ENCODE measurements at places on chromosomes 1 and 21.
A peak's percentile ranks its signal among the peaks of the same experiment; 100 is the strongest.

- no peak for DNase-seq
Measured at GRCh38 chr21:46610018-46610701, 5.3 kb upstream of the S100B start.

DNA sequence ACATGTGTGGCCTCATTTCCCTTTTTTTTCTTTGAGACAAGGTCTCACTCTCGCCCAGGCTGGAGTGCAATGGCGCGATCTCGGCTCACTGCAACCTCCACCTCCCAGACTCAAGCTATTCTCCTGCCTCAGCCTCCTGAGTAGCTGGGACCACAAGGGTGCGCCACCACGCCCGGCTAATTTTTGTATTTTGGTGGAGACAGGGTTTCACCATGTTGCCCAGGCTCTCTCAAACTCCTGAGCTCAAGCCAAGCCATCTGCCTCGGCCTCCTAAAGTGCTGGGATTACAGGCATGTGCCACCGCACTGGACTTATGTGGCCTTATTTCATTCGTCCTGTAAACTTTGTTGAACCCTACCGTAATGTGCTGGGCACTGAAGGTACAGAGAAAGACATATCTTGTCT, 569 bp upstream of the WARS2 start:
- peak; percentile 57 for DNase-seq

DNA sequence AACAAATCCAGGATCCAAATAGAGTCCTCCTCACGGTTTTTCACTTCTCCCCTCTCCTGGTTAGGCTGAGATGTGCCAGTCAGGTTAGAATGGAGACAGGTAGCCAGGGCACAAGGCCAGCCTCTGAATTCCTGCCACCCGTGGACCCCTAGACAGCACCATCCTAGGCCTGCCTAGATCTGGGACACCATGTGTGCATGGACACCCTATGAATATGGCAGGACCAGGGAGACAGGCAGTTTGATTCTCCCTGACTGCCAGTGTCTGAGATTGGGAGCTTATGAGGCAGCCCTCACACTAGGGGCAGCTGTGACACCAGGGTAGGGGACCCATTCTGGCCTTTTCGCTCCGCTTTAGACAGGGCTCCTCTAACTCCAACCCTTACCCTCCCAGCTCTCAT, 7.5 kb downstream of the AVPR1B start:
- no peak for DNase-seq

DNA sequence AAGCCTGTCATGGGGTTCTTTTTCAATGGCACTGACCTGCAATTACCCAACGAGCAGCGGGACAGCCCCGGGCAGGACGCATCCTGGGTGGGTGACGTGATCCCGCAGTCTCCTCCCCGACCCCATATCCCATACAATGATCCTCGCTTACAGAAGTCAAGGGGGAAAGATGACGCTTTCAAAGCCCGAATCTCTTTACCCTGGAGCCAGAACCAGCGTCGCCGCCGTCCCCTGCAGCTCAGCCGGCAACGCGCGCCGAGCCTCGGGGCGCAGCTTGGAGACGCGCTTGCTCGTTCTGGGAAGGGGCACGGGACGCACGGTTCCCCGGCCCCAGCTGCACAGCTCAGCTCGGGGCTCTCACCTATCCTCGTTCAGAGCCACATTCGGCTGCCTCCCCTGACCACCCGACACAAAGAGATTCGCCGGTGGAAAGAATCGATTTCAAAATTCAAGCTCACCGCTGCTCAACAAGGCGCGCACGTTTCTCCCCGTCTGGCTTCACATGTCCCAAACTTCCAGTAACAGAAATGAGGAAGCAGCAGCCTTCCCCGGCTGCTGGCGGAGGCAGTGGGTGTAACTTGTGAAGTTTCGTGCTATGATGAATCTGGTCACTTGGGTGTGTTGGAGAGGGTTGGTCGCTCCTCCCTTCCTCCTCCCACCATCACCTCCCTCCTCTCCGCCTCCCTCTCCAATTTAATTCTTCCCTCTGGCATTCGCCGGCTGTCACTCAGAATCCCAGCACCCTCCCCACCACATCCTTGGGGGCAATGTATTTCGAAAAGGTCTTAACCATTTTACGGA, at the start of gene TIAM1:
TSS of gene TIAM1 (minus strand) at position 582 of the 801 bp plus-strand sequence. CDS start 77,289 bp downstream, outside the sequence.
- peak; percentile 53 for DNase-seq

GRCh38 chr1:26335774-26336476, 18.0 kb downstream of the CRYBG2 start:
- DNase-seq: no peak

GRCh38 chr1:213194383-213194782, 143.3 kb downstream of the RPS6KC1 start:
- DNase-seq: no peak

DNA sequence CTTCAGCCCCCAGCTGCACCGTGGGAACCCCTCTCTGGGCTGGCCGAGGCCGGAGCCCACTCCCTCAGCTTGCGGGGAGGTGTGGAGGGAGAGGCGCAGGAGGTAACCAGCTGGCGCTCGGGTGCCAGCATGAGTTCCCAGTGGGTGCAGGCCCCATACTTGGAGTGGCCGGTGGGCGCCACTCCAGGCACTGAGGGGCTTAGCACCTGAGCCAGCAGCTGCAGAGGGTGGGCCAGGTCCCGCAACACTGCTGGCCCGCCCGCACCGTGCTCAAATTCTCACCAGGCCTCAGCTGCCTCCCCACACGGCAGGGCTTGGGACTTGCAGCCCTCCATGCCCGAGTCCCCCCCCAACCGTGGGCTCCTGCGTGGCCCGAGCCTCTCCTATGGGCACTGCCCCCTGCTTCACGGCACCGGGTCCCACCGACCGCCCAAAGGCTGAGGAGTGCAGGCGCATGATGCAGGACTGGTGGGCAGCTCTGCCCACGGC, 47.2 kb downstream of the LRRC53 start:
- DNase-seq: no peak

DNA sequence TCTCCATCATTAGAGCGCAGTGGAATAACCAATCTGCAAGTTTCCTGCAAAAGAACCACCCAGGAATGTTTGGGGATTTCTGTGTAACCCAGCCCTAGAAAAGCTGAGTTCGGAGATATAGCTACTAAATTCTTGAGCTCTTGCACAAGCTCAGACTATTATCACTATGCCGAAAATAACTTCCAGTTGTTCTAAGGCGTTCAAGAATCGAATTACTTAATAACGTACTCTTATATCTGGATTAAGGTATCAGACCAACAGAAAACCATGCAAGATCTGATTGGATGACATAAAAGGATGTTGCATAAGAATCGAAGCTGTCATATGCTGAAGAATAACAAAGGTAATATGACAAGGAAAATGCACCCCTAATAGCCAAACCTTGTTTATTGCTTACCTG, 7.5 kb upstream of the LAMC2 start:
- DNase-seq: no peak

- peak; percentile 72 for DNase-seq
Measured at GRCh38 chr1:206706298-206706791, 21.6 kb downstream of the MAPKAPK2 start.

- no peak for DNase-seq
Measured at GRCh38 chr1:83718338-83718737, 280.6 kb downstream of the TTLL7 start.

DNA sequence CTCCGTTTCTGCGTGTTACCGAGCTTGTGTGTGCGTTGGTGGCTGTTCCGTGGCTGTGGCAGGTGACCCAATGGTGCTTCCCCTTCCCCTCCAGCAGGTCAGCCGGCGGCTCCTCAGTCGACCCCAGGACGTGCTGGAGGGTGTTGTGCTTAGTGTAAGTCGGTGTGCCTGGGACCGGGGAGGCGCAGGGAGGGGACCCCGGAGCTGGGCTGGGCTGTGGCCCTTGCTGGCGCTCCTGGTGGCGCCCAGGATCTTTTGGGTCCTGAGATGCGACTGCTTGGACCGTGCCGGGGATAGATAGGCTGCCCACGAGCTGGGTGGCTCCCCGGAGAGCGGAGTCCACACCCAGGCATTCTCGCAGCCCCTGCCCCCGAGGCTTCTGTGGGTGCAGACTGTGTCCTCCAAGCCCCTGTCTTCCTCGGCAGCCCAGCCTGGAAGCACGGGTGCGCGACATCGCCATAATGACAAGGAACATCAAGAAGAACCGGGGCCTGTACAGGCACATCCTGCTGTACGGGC, 5.9 kb downstream of the ATAD3C start:
- DNase-seq: no peak

- DNase-seq: no peak
Measured at GRCh38 chr1:59511476-59512465, 214.9 kb downstream of the FGGY start.

GRCh38 chr1:11311816-11312755, 39.1 kb downstream of the UBIAD1 start:
- DNase-seq: no peak

GRCh38 chr1:228794810-228795209, 59.5 kb downstream of the RHOU start:
- DNase-seq: peak; percentile 38

- DNase-seq: no peak
Measured at GRCh38 chr1:9045861-9046510, 19.8 kb upstream of the SLC2A7 start.

DNA sequence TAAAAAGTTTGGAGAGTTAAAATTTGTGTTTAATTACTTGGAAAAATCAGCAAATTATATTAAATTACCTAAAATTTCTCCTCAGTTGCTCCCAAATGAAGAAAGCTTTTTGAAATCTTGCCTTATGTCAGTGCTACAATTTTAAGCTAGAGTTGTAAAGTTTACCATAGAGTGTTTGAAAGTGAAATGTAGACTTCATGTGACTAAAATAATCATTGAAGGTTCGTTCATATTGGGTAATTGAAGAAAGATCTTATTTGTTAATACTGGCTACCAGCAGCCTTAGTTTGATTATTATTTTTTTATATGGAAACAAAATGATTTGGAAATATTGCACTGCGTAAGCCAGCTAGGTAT, 4.4 kb downstream of the DYRK1A start:
- no peak for DNase-seq

DNA sequence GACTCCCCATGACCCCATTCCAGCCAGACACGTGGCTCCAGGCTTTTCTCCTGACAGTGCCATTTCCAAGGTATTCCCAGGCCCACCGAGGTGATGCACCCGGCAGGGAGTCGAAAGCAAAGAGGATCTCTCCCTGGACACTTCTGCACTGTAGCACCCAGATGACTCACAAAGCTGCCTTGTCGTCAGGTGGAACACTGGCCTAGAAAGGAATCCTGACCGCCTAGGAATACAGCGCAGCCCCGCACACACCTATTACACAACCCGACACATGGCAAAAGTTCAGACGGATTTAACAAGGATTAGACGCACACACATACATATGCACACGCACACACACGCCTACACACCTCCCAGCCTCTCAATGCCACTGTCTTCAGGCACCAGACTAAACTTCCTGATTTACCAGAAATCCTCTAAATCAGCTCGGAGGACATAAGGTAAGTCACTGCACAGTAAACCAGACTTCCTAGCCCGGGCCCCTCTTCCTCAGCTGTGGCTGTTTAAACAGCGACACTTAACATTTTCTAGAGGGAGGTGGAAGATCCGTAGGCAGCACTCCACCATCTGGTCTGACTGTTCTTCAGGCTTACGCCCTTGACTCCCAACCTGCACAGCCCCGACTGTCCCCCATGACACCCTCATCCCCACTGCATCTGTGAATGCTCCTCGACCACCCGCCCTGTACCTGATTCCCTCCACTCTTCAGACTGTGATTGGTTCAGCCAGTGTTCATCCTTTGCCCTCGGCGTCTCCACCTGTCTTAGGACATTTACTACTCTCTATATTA, 12.7 kb downstream of the FAM89A start:
- DNase-seq: no peak

- no peak for DNase-seq
Measured at GRCh38 chr1:115229016-115229415, 109.0 kb downstream of the NGF start.

GRCh38 chr21:27831816-27832569, 865.1 kb upstream of the ADAMTS5 start:
- no peak for DNase-seq

GRCh38 chr1:176448340-176448739, 14.6 kb upstream of the PAPPA2 start:
- DNase-seq: no peak

- no peak for DNase-seq
Measured at GRCh38 chr21:25457411-25457810, 149.9 kb downstream of the MRPL39 start.

- no peak for DNase-seq
Measured at GRCh38 chr1:14362331-14362730, 236.2 kb upstream of the KAZN start.

DNA sequence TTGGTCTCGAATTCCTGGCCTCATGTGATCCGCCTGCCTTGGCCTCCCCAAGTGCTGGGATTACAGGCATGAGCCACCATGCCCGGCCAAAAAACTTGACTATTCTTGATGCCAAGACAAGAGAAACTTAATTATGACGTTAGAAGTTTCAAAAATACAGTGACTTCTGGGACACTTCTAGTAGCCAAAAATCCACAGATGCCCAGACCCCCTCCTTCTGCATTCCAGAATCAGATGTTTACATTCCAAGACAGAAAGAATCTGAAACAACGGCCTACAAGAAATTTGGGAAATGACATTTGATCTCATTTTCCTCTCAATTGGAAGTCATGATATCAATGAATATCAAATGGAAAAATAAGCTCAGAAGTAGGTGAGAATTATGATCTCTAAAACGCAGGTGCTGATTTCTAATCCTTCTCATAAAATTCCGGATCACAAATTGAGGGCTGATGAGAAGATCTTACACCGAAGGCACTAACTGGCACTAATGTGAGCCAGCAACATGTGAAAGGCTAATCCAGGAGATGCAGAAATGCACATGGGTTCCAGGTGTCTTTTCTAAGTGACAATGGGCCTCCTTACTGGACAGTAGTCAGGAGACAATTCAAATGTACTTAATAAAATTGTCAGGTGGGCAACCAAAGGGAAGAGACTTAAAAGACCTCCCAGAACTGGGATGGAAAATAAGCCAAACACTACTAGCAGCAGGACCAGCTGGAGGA, 5.5 kb downstream of the RAB29 start:
- DNase-seq: no peak

DNA sequence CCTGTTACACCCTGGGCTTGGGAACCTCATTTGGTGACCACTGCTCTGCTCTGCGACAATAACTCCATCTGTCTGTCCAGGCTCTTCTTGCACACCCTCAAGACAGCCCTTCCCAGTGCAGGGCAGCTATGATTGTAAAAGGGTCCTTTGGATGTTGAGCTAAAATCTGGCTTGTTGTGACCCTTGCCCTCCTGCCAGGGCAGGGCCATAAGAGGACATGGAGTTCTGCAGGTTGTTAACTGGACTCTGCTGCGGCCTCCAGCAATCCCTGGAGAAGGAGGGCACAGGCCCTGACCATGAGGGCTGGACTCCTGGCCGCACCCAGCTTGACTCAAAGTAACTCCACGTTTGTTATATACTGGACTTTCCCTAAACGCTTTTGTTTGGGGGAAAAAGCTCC, 41.2 kb downstream of the DHCR24 start:
- DNase-seq: no peak

DNA sequence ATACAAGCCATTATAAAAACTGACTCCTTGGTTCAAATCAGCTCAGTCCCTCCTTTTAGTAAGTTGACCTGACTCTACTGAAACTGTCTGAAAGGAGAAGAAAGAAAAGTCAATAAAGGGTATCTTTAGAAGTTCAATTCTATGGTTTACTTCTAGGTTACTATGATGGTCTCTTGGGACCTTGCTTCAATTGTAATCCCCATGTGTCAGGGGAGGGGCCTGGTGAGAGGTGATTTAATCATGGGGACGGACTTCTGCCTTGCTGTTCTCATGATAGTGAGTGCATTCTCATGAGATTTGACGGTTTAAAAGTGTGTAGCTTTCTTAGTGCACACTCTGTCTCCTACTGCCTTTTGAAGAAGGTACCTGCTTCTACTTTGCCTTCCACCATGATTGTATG, 31.7 kb upstream of the FNBP1L start:
- DNase-seq: no peak

All from stimulated activated CD4-positive, alpha-beta T cell treated with anti-CD3 and anti-CD28 coated beads, Interleukin-2, amount 100 ng/mL, for 24 hours (primary cell).